ENCODE measurements at places on chromosomes 6 and 20.
A peak's percentile ranks its signal among the peaks of the same experiment; 100 is the strongest.

DNA sequence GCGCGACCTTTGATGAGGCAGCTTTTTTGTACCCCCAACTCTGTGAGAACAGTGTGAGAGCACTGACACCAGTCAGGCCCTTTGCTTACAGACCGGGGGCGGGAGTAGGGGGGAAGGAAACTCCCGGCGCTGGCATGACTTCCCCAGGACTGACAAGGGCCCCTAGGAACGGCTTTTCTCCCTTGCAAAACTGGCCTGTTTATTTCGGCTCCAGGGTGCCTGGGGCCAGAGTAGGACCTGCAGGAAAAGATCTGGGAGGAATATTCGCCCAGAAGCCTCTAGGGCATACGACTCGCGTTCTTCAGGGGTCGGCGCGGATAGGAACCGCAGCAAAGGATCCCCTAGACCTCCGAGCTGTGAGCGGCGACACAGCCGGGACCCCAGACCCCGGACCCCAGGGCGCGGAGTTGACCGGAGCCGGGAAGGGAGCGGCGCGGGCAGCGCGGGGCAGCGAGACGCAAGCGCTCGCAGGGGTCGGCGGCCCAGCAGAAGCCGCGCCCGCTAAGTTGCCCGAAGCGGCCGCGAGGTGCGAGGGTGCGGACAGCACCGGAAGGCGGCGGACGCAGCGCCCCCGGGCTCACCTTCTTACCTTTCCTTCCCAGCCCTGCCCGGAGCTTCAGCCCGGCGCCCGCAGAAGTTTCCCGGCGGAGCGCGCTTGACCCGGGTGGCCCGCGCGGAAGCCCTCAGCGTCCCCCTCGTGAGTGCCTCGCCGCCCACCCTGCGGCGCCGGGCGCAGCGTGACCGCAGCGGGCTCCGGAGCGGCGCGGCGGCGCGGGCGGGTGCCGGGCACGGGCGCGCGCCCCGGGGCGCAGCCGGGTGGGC, at the start of gene POPDC3:
TSS of gene POPDC3 (minus strand) at position 771 of the 822 bp plus-strand sequence. CDS start 18,105 bp downstream, outside the sequence.
- DNase-seq, result no peak

GRCh38 chr20:6299456-6299855, 176.6 kb upstream of the FERMT1 start:
- no peak for DNase-seq

GRCh38 chr6:26017632-26017966, 55.0 kb downstream of the TRIM38 start:
- DNase-seq, result no peak

GRCh38 chr6:142385352-142385751, 83.5 kb downstream of the ADGRG6 start:
- DNase-seq, result no peak

GRCh38 chr6:31729979-31730630, 1.0 kb upstream of the DDAH2 start:
- DNase-seq, result peak; percentile 50

DNA sequence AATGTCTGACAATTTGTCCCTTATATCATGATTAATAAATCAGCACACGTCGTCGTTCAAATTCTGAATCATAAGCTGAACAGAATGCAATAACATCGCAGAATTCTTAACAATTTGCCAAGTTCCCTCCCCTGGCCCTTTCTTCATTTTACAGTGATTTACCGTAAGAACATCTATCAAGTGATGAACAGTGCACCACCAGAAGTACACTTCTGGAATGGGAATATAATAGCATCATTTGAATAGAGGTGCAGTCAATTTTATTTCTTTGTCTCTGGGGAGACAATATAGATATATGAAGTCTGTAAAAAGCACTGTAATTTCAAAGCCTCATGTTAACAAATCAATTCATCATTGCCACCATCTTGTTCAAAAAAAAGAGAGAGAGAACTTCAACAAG, 145.1 kb upstream of the SMLR1 start:
- no peak for DNase-seq

- no peak for DNase-seq
Measured at GRCh38 chr6:108161724-108162282, 4.0 kb upstream of the NR2E1 start.

DNA sequence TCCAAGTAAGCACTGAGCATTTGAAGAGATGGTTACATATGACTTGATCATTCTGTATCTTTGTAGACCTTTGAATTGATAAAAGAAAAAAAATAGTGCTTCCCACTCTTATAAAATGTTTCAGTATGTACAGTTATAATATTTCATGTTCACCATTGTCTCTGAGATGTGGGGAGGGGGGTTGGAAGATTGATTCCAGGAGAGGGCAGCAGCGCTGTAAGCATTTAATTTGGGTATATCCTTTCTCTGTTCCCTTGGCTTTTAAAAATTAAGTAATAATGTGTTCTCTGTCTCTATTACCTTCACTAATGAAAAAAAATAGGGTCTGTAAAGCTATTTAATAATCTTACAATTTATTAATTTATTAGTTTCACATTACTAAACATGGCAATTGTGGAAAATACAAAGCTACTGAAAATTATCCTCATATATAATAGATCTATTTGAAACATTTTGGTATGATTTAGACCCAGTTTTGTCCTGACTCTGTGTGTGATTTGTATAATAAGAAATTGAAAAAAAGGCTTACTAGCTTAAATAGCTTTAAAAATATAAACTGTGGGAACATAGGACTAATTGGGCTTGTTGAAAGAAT, 341.2 kb downstream of the CDKAL1 start:
- no peak for DNase-seq

- DNase-seq, result no peak
Measured at GRCh38 chr6:21438237-21438985, 155.1 kb upstream of the SOX4 start.

Data from stimulated activated CD4-positive, alpha-beta T cell treated with anti-CD3 and anti-CD28 coated beads, Interleukin-1b, Interleukin-23, amount 100 ng/mL, for 1 hour (primary cell).